ENCODE measurements at places on chromosomes 13 and 19.

DNA sequence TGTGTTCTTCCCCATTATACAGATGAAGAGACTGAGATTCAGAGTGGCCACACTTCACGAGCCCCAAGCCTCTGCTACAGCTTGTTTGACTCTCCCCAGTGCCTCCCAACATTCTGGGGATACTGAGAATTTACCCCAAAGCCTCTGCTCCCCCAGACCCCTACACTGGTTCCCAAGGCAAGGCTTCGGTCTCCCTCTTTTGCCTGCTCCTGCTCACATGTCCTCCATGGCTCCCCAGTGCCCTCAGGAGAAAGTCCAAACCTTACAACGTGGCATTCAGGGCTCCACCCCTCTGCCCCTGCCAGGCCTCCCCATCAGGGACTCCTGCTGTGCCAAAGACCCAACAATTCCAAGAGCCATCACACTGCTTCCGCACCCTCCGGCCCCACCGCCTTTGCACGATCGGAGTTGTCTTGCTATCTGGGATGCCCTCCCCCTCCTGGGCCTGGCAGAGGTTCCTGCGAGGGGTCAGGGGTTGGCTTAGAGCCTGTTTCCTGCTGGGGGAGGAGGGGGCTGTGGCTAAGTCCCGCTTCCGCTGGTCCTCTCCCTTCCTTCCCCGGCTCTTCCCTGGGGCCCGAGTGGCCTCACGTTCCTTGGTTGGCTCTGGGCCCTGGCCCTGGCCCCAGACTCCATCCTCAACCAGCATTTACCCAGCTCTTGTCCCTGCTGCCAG, 15.4 kb downstream of the GTPBP3 start:
- no peak for DNase-seq

- no peak for DNase-seq
Observed at GRCh38 chr19:4267101-4267900, 11.8 kb upstream of the SHD start.

- DNase-seq = no peak
Observed at GRCh38 chr13:70188567-70188966, 80.3 kb upstream of the KLHL1 start.

- no peak for DNase-seq
Observed at GRCh38 chr13:100512422-100512821, 76.2 kb downstream of the GGACT start.

GRCh38 chr19:41263850-41264580, at the start of gene HNRNPUL1:
Gene HNRNPUL1 (plus strand): TSS chr19:41264372. CDS start chr19:41264504, 132 bp downstream.
- peak; percentile 100 for DNase-seq

- DNase-seq = no peak
Observed at GRCh38 chr19:18193388-18194180, 566 bp downstream of the MPV17L2 start.

DNA sequence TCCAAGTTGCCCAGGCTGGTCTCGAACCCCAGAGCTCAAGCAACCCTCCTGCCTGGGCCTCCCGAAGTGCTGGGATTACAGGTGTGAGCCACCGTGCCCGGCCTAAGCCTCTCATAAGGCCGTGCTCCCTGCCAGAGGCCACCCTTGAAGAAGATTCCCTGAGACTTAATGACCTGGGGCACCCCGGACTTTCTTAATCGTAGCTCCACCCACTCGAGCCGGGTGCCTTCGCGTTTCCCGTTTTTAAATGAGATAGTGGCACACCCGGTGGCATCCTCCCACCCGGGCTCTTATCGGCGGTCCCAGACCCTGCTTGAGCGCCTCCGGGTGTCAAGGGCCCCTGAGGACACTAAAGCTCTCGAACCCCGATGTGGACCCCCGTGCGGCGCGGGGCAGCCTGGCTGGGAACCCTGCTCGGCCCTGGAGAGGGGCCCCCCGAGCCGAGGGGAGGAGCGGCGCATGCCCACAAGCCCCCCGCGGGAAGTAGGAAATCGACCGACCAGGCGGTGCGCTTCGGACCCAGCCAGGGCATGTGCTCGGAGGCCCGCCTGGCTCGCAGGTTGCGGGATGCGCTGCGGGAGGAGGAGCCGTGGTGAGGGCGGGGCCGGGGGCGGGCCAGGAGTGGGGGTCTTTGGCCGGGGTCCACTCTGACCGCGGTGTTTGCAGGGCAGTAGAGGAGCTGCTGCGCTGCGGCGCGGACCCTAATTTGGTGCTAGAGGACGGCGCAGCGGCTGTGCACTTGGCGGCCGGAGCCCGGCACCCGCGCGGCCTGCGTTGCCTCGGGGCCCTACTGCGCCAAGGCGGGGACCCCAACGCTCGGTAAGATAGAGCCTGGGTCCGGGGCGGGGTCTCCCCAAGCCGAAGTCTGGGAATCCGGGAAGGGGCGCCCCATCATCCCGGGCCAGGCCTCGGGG, at the start of gene ANKLE1:
TSS of gene ANKLE1 (plus strand) at position 511 of the 914 bp plus-strand sequence. CDS start at position 531, 20 bp downstream.
- DNase-seq = peak; percentile 12

DNA sequence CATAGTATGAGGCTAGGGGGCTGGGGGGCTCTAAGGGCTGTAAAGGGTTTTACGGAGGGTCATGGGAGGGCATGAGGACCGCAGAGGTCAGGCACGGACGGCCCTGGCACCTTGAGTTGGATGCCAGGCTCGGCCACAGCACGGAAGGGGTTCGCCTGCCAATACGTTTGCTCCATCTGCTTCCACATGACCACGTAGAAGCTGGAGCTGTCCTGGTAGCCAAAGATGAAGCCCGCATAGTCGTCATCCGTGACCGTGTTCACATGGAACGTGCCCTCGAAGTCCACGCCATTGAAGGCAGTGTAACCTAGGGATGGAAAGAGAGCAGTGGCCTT, 6.4 kb downstream of the COMP start:
- DNase-seq = no peak

- DNase-seq = no peak
Observed at GRCh38 chr13:28707629-28708427, 10.9 kb downstream of the SLC46A3 start.

- no peak for DNase-seq
Observed at GRCh38 chr19:18304208-18304457, 18.7 kb downstream of the LSM4 start.
